Activated CD4-positive, alpha-beta memory T cell treated with anti-CD3 and anti-CD28 coated beads, Interleukin-2, amount 10 ng/mL, durations not matched to agents 7 days and 5 days (primary cell): ENCODE measurements at places on chromosomes 1 and 21. TPM values are rescaled to one million over a fixed set of nuclear protein-coding genes. Genes with fewer than 3 reads are reported as not detected.

CFAP107 gene
- not detected for total RNA-seq

BRINP3 gene
- not detected for total RNA-seq

DNA sequence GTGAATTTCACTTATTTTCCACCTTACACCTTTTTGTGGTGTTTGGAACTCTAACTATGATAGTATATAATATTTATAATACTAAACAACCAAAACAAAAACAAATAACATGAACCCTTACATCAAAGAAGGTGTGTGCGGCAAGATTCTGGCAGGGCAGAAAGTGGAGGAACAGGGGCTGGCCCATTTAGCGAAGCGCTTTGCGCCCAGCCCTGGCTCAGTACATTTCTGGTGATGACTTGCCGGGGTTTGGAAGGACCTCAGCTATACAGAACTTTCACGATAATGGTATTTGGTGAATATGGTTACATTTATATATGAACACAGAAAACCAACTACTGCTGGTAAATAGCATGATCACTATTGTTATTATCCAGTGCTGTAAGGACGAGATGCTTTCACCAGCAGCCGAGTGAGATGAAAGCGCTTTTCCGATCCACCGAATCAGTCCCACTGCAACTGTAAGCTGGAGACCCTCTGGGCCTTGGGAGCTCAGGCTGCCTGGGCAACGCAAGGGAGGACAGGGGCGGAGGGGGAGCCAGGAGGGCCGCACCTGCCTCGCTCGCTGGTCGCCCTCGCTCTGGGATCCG is 63.9 kb downstream of the CD247 start:
- DNase-seq, result no peak
- peaks cover 69% of the 10 kb centered on the region for H3K4me1 ChIP-seq
- peak overlapping the region; percentile 75 for H3K27ac ChIP-seq
- no peaks in the 10 kb centered on the region for H3K27me3 ChIP-seq

DNA sequence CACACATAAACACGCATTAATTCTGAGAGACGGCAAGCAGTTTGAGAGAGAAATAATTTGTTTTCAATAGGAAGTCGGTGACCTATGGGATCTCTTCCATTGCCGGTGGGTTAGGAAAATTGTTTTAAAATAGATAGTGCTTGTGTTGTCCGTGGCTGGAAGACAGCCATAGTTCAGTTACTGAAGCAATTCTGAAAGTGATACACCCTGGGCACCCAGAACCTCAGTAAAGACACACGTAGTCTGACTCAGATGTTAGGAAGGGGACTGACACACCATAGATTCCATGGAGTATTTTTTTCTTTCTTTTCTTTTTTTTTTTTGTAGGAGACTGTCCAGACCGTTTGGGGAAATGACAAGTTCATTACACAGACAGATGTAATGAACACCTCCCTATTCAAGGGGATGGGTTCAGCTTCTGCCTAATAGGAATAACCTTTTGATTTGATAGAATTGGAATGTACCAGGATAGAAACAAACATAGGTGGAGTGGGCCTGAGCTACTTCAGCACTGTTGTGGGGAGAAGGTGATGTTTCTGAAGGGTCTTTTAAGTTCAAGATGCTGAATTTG is 1.6 kb downstream of the C1orf21 start:
- peaks cover 19% of the 10 kb centered on the region for H3K4me1 ChIP-seq
- peaks cover 76% of the 10 kb centered on the region for H3K27me3 ChIP-seq
- H3K27ac ChIP-seq, result no peak overlapping the region
- H3K36me3 ChIP-seq, result peaks cover 4% of the 10 kb centered on the region
- peak overlapping the region; percentile 74 for H3K4me3 ChIP-seq

DNA sequence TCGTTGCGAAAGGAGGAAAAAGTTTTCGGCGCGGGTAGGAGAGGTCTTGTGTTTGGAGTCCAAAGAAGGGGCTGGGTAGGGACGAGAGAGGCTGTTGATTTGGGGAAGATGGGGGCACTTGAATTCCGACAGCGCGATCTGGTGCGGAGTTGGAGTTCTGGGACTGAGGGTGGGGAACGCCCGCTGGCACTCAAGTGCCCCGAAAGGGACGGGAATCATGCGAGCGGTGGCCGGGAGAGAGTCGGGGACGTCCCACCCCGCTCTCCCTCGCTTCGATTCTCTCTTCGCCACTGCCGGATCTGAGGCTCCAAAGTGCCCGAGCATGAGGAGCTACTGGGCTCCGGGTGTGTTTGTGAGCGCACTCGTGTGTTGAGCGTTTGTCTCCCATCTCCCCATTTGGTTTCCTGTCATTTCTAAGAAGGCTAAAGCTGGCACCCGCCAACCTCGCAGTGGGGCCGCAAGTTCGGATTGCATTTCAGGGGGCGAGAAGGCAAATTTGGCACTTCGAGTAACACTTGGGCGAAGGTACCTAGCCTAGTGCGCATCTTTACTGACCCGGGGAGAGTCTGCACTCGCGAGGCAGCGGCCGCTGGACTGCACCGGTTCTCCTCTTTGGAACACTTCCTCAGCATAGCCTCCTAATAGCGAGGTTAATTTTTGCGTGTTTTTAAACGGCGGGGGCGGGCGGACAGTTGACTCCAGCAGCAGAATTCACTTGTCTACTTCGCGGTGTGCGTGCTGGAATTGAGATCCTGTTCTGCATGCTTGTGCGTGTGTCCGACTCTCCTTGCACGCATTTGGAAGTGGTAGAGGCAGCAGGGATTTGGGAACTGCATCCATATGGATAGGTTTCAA is 1.2 kb downstream of the CHRM3 start:
- DNase-seq, result no peak
- peaks cover 65% of the 10 kb centered on the region for H3K27me3 ChIP-seq
- H3K4me3 ChIP-seq, result peak overlapping the region; percentile 43
- no peak overlapping the region for H3K27ac ChIP-seq
- H3K36me3 ChIP-seq, result no peaks in the 10 kb centered on the region
- H3K4me1 ChIP-seq, result peaks cover 22% of the 10 kb centered on the region

CAMK1G gene
- total RNA-seq, result not detected

DNA sequence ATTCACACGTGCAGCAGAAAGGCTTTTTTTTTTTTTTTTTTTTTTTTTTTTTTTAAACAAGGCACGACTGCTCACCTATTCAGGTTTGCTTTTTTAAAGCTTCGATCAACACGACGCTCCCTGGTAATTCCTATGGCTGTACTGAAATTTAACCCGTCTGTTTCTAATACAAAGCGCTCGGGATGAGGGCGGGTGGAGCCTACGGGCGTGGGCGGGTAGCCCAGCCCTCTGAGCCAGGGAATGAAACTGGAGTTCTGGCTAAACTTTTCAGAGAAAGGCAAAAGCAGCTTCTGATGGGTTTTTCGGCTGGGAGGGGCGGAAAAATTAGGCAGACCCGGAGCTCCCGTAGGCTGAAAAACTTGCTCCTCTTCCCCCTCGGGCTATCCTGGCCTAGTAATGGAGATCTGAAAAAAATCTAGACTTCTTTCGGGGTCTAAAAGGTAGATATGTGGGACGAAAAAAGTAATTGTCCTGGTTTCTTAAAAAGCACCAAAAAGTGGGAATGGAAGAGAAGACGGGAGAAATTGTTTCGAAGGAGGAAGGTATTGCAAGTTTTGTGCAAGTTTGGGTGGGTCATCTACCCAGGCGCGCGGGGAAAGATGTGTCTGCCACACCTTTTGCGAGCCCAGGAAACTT is 7.4 kb downstream of the NR5A2 start:
- no peaks in the 10 kb centered on the region for H3K36me3 ChIP-seq
- H3K4me3 ChIP-seq, result no peak overlapping the region
- no peak for DNase-seq

ZNF593OS gene
- total RNA-seq, result not detected

SHISA4 gene
- total RNA-seq, result 0.81 TPM

INSRR gene
- 0.13 TPM for total RNA-seq

- peaks cover 52% of the 10 kb centered on the region for H3K4me1 ChIP-seq
- H3K4me3 ChIP-seq, result peak overlapping the region; percentile 100
- H3K27me3 ChIP-seq, result no peaks in the 10 kb centered on the region
- H3K36me3 ChIP-seq, result peaks cover 55% of the 10 kb centered on the region
These were observed 1.9 kb downstream of the TAGLN2 start for GRCh38 chr1:159923203-159924024.

VASH2 gene
- total RNA-seq, result 0.23 TPM

DNA sequence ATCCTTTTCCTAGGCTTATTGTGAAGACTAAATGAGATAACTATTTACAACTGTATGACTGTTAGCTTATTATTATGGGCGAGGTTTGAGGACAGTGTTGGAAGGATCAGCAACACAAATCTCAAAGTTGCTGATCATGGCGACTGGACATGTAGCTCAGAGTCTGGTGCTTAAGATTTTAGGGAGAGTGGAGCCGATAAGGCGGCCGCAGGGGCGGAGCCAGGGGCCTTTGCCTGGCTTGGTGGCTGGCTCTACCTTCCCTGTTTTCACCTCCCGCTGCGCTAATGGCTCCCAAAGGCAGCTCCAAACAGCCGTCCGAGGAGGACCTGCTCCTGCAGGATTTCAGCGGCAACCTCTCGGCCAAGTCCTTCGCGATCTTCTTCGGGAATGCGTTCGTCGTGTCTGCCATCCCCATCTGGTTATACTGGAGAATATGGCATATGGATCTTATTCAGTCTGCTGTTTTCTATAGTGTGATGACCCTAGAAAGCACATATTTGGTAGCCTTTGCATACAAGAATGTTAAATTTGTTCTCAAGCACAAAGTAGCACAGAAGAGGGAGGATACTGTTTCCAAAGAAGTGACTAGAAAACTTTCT is 45.5 kb downstream of the GIPC2 start:
- no peaks in the 10 kb centered on the region for H3K4me1 ChIP-seq
- peaks cover 5% of the 10 kb centered on the region for H3K36me3 ChIP-seq

GRCh38 chr1:114703242-114703641 is 7.9 kb upstream of the AMPD1 start:
- H3K36me3 ChIP-seq, result peaks cover 22% of the 10 kb centered on the region
- H3K27me3 ChIP-seq, result peaks cover under 1% of the 10 kb centered on the region
- no peak for DNase-seq
- no peak overlapping the region for H3K4me3 ChIP-seq

DNA sequence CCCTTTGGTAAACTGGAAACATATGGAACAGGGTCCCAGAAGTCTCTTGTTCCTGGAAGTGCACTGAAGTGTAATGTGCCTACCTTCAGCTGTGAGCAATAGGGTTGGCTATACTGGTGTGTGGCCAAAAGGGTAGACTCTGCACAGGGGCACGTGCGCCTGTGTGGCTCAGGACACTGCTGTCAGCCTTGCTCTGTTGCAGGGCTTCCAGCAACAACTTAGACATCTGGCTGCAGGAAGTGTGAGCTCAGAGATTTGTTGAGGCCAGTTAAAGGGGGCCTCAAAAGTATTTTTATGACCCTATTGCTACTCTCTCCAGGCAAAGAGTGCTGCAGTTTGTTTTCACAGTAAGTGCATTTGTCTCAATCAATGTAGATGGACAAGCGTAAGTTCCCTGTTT is 7.5 kb downstream of the CTPS1 start:
- no peak for DNase-seq
- H3K4me1 ChIP-seq, result peaks cover 31% of the 10 kb centered on the region
- no peak overlapping the region for H3K4me3 ChIP-seq
- H3K27me3 ChIP-seq, result no peaks in the 10 kb centered on the region
- H3K27ac ChIP-seq, result no peak overlapping the region
- H3K36me3 ChIP-seq, result peaks cover 91% of the 10 kb centered on the region

GRCh38 chr1:111217183-111217910 is 10.2 kb upstream of the CHI3L2 start:
- H3K27me3 ChIP-seq, result no peaks in the 10 kb centered on the region
- H3K36me3 ChIP-seq, result peaks cover 9% of the 10 kb centered on the region
- peak overlapping the region; percentile 97 for H3K27ac ChIP-seq
- DNase-seq, result no peak
- peak overlapping the region; percentile 52 for H3K4me3 ChIP-seq
- peaks cover 99% of the 10 kb centered on the region for H3K4me1 ChIP-seq

GRCh38 chr1:229205854-229206253 is 65.1 kb upstream of the RAB4A start:
- H3K4me3 ChIP-seq, result no peak overlapping the region
- no peak for DNase-seq
- no peaks in the 10 kb centered on the region for H3K36me3 ChIP-seq
- peaks cover 16% of the 10 kb centered on the region for H3K4me1 ChIP-seq
- H3K27me3 ChIP-seq, result peaks cover 10% of the 10 kb centered on the region

DNA sequence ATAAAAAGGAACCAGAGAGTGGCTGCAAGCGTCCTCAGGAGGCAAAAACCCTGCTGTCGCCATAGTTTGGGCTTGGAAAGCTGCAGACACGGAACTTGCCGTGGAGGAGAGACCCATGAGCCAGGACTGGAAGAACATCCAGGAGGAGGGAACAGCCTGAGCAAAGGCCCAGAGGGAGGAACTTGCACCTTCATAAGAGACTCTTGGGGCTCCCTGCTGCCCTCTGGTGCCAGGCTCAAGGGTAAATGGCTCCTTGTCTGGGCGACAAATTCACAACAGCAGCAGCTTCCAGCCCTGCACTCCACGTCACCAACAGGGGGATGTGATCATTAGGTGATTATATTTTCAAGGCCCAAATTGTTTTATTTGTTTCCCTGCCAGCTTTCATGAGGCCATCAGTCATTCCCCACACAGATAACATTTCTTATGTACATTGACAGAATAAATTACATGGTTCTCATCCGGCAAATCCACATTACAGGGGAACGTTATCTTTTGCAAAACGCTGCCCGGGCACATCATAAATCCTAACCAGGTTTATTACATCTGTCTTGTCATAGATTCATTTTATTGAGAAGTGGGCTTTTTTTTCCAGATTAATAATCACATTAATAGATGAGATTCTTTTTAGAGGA is 143.0 kb upstream of the GRIK3 start:
- H3K4me1 ChIP-seq, result no peaks in the 10 kb centered on the region
- H3K27ac ChIP-seq, result no peak overlapping the region
- H3K36me3 ChIP-seq, result no peaks in the 10 kb centered on the region

GRCh38 chr1:165828103-165828668 is 772 bp downstream of the UCK2 start:
- peak overlapping the region; percentile 90 for H3K4me3 ChIP-seq
- H3K4me1 ChIP-seq, result peaks cover 27% of the 10 kb centered on the region
- H3K36me3 ChIP-seq, result peaks cover 5% of the 10 kb centered on the region

GRCh38 chr1:93607814-93608186 is 73.8 kb downstream of the BCAR3 start:
- H3K4me3 ChIP-seq, result no peak overlapping the region
- no peak overlapping the region for H3K27ac ChIP-seq
- peaks cover 37% of the 10 kb centered on the region for H3K4me1 ChIP-seq
- H3K36me3 ChIP-seq, result peaks cover 4% of the 10 kb centered on the region

DNA sequence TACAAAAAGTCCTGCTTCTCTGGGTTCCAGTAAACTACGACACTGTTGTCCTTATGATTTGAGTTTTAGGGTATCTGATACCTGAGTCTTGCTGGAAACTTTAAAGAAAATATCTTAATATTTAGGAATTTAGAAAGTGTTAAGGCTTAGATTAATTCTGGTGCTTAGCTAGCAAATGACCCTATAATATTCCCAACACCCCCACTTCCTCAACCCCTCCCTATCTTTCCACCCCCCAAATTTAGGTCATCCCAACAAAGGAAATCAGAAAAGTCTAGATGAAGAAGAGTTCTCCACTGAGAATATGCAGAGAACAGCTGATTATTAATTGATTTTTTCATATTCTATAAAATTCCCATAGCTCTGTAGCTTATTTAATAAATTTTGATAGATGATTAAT is 11.7 kb downstream of the STX12 start:
- H3K4me1 ChIP-seq, result peaks cover 8% of the 10 kb centered on the region
- no peak overlapping the region for H3K27ac ChIP-seq
- H3K36me3 ChIP-seq, result peaks cover 21% of the 10 kb centered on the region
